Lower leg skin (tissue), 4 donors: ENCODE measurements at places on chromosomes 3 and 15. TPM values are rescaled to one million over a fixed set of nuclear protein-coding genes. Genes with fewer than 3 reads are reported as not detected.
A peak's percentile ranks its signal among the peaks of the same experiment; 100 is the strongest.

- DNase-seq = no peak
These were observed 39.7 kb downstream of the MYO5C start for GRCh38 chr15:52255935-52256334.

DNA sequence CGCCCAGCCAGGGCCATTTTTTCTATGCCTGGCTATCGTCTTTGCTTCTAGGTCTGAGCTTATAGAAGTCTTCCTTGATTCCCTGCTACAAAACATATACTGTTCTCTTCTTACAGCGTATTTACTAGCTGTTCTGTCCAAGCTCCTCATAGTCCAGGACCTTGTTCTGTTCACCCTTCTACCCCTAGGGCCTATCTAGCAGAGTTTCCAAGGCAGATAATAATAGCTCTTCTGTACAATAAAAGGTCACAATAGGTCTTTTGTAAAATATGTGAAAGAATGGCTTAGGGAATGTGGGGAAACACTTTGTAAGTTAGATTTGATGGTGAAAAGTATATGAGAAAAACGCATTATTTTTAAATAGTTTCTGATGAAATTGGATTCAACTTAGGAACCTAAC is 158.2 kb downstream of the P3H2 start:
- no peak for DNase-seq

- no peak for DNase-seq
These were observed 39.8 kb downstream of the ARHGAP31 start for GRCh38 chr3:119333773-119334509.

DNA sequence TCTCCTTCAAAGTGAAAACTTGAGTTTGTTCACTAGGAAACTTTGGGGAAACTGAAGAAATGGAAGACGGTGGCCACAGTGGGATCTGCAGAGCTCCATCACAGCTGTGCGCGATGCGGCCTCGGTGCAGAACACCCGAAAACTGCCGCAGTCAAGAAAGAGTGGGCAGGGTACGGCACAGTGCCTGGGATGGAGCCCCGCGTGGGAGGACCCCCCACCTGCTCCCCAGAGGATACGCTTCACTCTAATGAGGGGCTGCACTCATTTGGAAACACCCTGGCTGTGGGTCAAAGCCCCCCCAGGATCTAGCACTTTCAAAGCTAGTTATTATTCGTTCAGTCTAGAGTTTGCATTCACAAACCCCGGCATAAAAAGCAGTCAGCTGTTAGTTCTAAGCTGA is 9.5 kb downstream of the ADAMTS17 start:
- no peak for DNase-seq

DNA sequence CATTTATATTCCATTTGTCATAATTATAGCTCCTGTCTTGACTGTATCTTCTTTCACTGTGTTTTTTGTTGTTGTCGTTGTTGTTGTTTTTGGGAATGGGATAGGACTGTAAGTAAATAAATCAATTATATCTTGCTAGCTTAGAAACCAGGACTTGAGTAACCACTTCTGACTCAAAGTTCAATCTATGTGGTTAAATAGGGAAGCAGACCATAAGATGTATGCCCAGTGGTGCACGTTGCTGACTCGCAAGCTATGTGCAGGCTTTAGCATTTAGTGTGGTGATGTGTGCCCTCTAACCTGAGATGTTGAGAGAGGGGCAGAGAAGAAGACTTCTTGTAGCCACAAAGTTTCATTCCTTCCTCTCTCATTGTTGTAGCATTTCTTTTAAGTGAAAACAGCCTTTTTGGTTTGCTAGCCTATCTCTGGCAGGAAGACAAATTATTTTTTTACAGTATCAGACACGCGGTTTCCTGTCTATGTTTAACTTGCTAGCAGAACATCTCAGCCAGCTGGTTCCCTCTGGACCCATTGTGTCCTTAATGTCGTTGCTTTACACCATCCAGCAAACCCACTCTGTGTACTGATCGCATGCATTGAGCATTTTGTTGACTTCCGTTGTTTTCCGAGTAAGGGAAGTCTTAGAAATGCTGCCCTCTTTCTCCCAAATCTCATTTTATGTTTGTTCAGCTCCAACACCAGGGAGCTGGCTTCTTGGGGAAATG is 52.1 kb downstream of the TGFBR2 start:
- DNase-seq = no peak

GRCh38 chr3:190384309-190384756 is 3.6 kb upstream of the CLDN16 start:
- DNase-seq = no peak

The SHF gene
- 6.0 TPM for total RNA-seq

The C3orf80 gene
- 0.39 TPM for total RNA-seq

- peak; percentile 90 for DNase-seq
These were observed 40.9 kb upstream of the SMAD3 start for GRCh38 chr15:67024314-67024997.

The BAHD1 gene
- 16.3 TPM for total RNA-seq

GRCh38 chr3:108090049-108090700 is 656 bp downstream of the CD47 start:
- DNase-seq = peak; percentile 88

- no peak for DNase-seq
These were observed 55.5 kb downstream of the GLDN start for GRCh38 chr15:51396921-51397320.

The CHAC1 gene
- 4.4 TPM for total RNA-seq

GRCh38 chr3:37580237-37580636 is 281.4 kb upstream of the CTDSPL start:
- peak; percentile 90 for DNase-seq

The GP9 gene
- total RNA-seq = not detected

DNA sequence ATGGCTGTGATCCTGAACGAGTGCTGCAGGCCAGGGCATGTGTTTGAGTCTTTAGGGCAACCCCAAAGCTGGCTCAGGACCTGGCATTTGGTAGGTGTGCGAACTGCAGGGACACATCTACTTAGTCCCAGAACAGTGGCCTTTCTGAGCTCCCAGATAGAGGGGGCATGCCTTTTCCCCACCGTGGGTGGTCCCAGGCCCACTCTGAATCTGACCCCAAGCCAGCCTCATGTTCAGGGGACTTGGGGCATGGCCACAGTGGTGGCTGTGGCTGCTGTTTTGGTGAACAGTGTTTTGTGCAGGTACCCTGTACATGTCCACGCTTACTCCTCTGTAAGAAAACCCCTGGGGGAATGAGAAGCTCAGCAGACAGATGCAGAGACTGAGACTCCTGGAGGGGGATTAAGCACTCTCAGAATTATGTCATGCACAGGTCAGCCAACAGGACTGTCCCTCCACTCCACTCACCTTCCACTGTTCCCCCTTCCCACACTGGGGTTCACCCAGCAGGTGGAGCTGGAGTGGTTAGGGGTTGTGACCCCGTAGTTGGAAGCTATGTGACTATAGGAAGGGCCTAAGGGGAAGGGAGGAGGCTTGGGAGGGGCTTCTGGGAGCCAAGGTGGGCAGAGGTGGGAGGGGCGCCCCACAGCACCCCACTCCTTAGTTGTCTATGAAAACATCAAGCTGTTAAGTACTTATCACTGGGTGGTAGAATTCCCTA is 16.4 kb downstream of the ESYT3 start:
- peak; percentile 57 for DNase-seq

- no peak for DNase-seq
These were observed 23.5 kb downstream of the KLHL25 start for GRCh38 chr15:85771271-85771670.

The PCSK6 gene
- total RNA-seq = 20.1 TPM

The GPR176 gene
- 1.6 TPM for total RNA-seq

The AADACL2 gene
- total RNA-seq = 73.1 TPM

The LRRN1 gene
- total RNA-seq = 8.5 TPM

- peak; percentile 89 for DNase-seq
These were observed 783 bp downstream of the RNF168 start for GRCh38 chr3:196502775-196503195.

DNA sequence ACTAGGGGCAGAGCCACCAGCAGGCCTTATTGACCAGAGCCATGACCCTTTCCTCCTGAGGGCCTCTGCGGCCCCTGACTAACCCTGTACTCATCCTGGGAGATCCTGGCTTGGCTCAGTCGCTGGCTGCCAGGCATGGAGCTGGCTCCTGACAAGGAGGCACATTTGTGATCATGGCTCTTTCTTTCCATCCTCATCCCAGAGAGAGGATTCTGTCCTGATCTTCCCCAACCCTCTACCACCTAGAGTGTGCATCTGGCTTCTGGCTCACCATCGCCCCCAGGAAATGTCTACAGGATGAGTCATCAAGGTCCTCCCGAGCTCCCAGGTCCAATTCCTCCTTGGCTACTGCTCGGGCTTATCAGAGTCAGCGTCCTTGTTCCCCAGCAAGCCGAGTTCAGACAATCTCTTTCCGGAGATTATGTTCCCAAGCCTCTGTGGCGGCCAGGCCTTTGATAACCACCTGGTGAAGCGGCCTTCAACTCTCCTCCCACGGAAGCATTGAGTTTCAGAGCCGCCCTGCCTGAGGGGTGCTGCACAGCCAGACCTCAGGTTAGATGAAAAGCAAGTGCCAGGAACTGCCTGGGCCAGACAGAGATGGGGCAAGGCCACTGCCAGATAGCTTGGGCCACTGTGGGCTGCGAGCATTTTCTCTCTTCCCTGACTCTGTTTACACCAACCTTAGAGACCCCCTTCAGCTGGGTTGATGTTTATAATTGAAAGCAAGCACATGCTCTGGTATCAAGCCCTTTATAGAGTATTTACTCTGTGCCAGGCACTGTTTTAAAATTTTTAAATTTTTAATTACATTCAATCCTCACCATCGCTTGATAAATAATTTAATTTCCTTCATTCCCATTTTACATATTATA is 44.3 kb upstream of the MRPS22 start:
- no peak for DNase-seq

GRCh38 chr3:108524537-108524936 is 14.1 kb upstream of the MYH15 start:
- no peak for DNase-seq

DNA sequence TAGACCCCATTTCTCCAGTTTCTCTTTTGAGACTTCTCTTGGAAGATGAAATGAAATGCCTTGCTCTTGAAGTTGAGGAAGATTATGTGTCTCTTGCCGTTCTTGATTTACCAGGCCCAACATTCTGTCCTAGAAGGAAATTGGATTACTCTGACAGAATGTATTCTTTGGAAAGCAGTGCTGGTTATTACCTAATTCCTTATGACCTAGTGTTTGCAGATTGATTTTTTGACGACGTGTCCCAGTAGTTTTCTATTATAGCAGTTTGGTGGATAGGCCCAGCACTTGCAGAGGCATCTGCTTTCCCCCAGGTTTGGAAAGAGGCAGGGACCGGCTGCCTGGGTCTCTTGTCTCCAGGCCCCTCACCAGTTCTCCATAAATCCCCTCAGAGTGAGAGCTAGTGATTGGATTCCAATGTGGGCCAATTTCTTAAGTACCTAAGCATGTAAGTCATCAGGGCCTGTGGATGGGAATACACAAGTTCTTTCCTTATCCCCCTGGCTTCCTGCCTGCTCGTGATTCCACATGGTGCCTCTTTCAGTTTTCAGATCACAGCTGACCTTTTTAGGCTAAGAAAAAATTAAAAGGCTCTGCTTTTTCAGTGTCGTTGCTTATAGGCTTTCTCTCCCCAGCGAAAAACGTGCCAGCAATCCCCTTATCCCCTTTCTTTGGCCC is 50.2 kb downstream of the EPHB3 start:
- no peak for DNase-seq

The GOLGA6D gene
- total RNA-seq = 1.3 TPM

DNA sequence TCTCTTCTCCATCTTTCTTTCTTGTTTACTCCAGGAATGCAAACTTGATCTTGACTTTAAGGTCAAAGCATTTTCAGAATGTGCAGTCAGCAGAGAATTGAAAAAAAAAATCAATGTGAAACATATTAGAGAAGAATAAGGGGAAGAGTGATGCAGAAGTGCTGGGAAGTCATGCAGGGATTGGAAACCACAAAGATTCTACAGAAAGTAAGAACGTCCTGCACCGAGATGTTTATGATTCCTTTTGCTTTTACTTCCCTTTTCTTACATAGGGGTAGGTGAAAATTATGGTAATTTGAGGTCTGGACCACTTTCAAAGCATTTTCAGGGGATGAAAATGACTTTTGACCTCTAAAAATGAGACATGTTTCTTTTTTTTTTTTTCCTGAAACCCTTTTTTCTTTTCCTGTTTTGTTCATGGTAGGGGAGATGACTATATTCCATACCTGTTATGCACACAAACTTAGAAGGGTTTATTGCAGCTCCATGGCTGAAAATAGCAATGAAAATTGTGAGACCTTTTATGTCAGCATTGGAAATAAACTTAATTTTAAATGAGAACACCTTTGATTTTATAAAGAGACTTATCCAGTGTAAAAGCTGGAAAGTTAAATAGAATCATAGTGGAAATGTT is 623.5 kb upstream of the TBL1XR1 start:
- DNase-seq = no peak

DNA sequence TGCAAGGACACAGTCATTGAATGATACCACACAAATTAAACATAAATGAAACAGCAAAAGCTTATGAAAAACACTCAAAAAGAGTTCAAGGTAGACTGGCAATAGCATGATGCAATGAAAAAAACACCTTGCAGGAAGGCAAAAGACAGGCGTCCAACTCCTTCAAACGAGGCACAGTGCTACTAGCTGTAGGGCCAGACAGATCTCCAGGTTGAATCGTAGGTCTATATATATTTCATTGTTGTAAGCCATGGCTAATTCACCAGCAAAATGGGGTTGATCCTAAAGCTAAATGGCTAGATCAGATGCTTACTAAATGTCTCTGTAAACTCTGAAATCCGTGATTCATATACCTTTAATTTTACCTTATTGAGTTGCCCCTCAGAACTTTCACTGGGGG is 94.2 kb downstream of the THRB start:
- no peak for DNase-seq
